Activated CD4-positive, alpha-beta T cell treated with anti-CD3 and anti-CD28 coated beads, Interleukin-2, amount 10 ng/mL, durations not matched to agents 7 days and 5 days (primary cell): ENCODE measurements at places on chromosomes 1 and 21. TPM values are rescaled to one million over a fixed set of nuclear protein-coding genes. Genes with fewer than 3 reads are reported as not detected.

RGSL1 gene
- not detected for total RNA-seq

ITGB2 gene
- 439 TPM for total RNA-seq

AJAP1 gene
- total RNA-seq = not detected

GRCh38 chr1:40268211-40268610 lies 10.2 kb downstream of the ZMPSTE24 start:
- H3K4me1 ChIP-seq = peaks cover 8% of the 10 kb centered on the region
- DNase-seq = no peak
- H3K36me3 ChIP-seq = peaks cover 39% of the 10 kb centered on the region
- no peaks in the 10 kb centered on the region for H3K27me3 ChIP-seq

DNA sequence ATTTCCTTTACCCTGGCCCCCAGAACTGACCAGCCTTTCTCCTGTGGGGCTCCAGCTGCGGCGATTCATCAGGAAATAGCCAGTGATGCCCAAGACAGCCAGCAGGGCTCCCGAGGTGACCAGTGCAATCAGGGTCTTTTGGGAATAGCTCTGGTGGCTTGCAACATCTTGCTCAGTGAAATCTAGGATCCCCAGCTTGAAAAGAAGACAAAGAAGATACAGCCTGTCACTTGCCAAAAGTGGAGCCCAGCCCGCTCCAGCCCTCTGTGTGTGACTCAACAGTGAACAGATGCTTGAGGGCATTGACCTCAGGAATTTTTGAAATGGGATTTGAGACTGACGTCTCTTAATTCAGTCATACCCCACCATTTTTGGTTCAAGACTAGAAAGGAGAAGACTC lies 22.3 kb downstream of the CD34 start:
- no peak for DNase-seq
- H3K27me3 ChIP-seq = peaks cover 2% of the 10 kb centered on the region
- no peak overlapping the region for H3K27ac ChIP-seq
- H3K4me1 ChIP-seq = peaks cover 22% of the 10 kb centered on the region
- H3K36me3 ChIP-seq = peaks cover 2% of the 10 kb centered on the region

DNA sequence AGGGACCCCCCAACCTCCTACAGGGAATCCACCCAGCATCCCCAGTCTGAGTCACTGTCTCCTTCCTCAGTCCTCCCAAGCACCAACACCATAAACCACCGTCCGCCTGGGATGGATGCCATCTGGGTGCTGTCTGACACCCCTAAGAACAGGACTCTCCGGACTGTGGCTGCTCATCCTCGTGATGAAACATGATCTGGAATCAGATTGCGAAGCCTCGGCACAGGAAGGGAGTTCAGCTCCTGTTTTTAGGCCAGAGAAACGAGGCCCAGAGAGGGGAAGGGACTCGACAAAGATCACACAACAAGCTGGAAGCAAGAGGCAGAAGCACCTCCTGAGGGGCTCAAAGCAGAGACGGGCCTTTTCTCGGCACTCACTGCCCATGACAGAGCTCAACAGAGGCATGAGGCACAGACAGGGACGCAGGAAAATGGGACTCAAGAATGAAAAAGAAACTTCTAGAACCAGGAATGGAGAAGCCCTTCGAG lies 8.4 kb downstream of the KCNN3 start:
- no peak overlapping the region for H3K4me3 ChIP-seq
- peaks cover 9% of the 10 kb centered on the region for H3K27me3 ChIP-seq
- peak overlapping the region; percentile 31 for H3K27ac ChIP-seq
- H3K36me3 ChIP-seq = no peaks in the 10 kb centered on the region
- no peak for DNase-seq

DNA sequence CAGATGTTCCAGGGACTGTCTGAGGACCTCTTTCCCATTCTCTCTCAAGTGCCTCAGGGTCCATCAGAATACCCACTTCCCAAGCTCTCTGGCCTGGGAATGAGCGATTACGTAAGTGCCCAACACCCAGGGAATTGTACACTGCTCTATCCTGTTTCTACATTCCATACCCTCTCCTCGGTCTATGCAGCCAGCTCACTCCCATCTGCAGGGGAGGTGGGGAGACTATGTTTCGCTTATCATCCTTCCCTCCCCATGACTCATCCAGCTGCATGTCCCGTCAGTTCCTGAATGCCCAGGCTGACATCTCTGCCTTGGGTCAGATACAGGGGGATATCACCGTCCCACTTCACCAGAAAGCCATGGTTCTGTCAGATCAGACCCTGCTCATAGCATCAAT lies 34.5 kb upstream of the CD1D start:
- DNase-seq = no peak
- H3K36me3 ChIP-seq = no peaks in the 10 kb centered on the region
- no peak overlapping the region for H3K4me3 ChIP-seq
- H3K27me3 ChIP-seq = no peaks in the 10 kb centered on the region
- H3K27ac ChIP-seq = no peak overlapping the region

DNA sequence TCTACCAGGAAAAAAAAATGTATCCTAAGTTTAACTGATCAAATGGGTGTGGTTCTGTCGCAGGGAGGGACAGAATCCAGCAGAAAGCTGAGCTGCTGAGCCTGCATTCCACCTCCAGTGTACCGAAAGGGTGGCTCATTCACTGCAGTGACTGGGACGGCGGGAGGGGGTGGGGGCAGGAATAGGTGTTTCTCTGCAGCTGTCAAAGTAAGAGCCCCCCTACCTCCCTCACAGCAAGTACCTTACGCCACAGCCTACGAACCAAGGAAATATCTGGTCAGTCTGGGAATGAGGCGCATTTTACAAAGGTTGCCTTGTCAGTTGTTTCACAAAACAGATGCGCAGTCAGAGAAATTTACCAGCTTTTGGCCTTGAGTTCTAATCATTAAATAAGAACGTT lies 1.7 kb downstream of the S100B start:
- H3K4me3 ChIP-seq = no peak overlapping the region
- no peaks in the 10 kb centered on the region for H3K27me3 ChIP-seq
- no peak for DNase-seq
- peaks cover 46% of the 10 kb centered on the region for H3K4me1 ChIP-seq
- no peaks in the 10 kb centered on the region for H3K36me3 ChIP-seq

- no peaks in the 10 kb centered on the region for H3K4me1 ChIP-seq
- H3K27me3 ChIP-seq = peaks cover 9% of the 10 kb centered on the region
- no peaks in the 10 kb centered on the region for H3K36me3 ChIP-seq
- no peak for DNase-seq
- H3K4me3 ChIP-seq = no peak overlapping the region
Measured at GRCh38 chr21:39079617-39080016, 103.6 kb downstream of the PSMG1 start.

DNA sequence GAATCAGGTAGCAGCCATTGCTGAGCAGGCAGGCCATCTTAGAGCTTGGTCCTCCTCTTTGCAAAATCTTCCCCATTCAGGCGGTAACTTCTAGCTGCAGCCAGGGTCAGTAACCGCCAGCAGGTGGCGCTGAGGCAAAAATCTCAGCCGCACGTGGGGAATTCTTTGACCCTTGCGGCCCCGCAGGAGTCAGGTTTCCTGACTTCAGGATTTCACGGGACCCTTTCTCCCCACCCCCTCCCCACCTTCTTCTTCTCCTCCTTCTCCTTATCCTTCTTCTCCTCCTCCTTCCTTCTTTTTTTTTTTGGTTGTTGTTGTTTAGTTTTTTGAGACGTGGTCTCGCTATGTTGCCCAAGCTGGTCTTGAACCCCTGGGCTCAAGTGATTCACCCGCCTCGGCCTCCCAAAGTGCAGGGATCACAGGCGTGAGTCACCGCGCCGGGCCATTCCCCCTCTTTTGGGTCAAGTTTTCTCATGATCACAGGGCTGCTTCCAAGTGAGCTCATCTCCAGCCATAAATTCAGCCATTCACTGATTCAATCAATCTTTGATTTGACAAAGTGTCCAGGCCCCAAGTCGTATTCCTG lies 33.4 kb upstream of the TENT5B start:
- H3K27me3 ChIP-seq = no peaks in the 10 kb centered on the region
- no peaks in the 10 kb centered on the region for H3K36me3 ChIP-seq
- H3K4me1 ChIP-seq = peaks cover 22% of the 10 kb centered on the region
- peak; percentile 69 for DNase-seq

- H3K36me3 ChIP-seq = peaks cover 3% of the 10 kb centered on the region
- DNase-seq = peak; percentile 92
- H3K4me3 ChIP-seq = peak overlapping the region; percentile 89
- peaks cover 68% of the 10 kb centered on the region for H3K4me1 ChIP-seq
- no peaks in the 10 kb centered on the region for H3K27me3 ChIP-seq
Measured at GRCh38 chr1:225467193-225468020, 39.6 kb upstream of the LBR start.
